ENCODE measurements at places on chromosomes 16 and 17. TPM values are rescaled to one million over a fixed set of nuclear protein-coding genes. Genes with fewer than 3 reads are reported as not detected.

- no peak for DNase-seq
Measured at GRCh38 chr17:82160075-82160474, 52.6 kb downstream of the CCDC57 start.

DNA sequence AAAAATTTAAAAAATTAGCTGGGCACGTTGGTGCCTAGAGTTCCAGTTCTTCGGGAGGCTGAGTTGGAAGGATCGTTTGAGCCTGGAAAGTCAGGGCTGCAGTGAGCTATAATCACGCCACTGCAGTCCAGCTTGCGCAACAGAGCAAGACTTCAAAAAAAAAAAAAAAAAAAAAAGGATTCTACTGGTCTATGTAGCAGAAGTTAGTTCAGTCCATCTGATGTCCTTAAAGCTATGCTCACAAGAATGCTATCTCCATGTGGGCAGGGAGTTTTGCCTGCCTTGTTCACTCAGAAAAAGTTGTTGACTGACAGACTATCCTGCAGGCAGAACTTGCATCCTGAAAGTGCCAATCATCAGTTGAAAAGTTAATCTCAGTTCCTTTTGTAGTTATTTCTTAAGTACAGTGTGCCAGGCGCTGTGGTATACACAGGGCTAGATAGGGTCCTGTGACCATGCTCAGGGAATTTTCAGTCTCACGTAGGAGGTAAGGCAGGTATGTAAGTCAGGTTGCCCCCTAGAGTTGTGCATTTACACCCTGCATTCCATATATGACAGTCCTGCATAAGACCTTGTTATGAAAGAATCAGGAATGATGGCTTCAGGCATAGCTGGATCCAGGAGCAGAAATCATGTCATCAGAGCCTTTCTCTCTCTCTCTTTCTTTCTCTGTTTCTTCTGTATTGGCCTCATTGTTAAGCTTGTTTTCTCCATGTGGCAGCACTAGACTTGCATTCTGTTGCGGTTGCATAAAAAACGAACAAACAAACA is 7.6 kb downstream of the SYT17 start:
- DNase-seq = no peak

GRCh38 chr17:73584987-73585386 is 59.3 kb downstream of the SDK2 start:
- DNase-seq = no peak

DNA sequence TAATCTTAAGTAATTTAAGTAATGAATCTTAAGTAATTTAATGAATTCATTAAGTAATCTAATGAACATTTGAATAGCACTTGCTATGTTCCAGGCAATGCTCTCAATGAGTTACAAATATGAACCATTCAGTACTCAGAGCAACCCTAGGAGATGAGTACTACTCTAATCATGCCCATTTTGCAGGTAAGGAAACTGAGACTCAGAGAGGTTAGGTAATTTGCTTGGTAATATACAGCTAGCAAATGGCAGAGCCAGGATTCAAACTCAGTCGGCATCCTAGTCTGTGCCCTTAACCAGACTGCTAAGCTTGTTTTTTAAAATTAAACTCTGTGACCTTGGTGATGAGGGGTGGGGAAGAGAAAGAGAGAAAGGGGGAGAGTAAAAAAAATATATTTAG is 25.6 kb downstream of the ACSM1 start:
- DNase-seq = no peak

GRCh38 chr16:71780521-71781089 is 28.0 kb downstream of the AP1G1 start:
- no peak for DNase-seq

- no peak for DNase-seq
Measured at GRCh38 chr17:77555121-77555591, 403.3 kb upstream of the TNRC6C start.

DNA sequence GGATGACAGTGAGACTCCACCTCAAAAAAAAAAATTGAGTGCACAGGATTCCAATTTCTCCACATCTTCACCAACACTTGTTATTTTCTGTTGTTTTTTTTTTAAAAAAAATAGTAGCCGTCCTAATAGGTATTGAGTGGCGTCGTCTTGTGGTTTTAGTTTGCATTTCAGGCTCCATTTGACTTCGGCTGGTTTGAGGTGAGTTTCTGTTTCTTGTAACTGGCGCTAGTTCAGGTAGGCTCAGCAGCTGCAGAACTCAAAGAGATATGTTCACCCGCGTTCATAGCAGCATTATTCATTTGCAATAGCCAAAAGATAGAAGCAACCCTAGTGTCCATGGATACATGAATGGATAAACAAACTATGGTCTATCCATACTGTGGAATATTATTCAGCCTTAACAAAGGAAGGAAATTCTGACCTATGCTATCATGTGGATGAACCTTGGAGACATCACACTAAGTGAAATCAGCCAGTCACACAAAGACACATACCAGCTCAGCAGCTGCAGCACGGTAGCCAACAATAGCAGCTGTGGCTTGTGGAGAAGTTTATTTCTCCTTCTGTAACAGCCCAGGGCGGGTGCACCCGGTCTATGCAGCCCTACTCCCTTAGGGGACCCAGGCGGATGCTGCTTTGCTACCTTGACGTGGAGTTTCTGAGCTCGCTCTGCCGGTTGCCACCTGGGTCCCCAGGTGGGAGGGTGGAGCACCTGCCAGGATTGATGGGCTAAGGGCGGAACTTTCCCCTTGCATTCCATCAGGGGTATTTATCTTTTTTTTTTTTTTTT is 44.9 kb downstream of the TMEM235 start:
- DNase-seq = no peak

DNA sequence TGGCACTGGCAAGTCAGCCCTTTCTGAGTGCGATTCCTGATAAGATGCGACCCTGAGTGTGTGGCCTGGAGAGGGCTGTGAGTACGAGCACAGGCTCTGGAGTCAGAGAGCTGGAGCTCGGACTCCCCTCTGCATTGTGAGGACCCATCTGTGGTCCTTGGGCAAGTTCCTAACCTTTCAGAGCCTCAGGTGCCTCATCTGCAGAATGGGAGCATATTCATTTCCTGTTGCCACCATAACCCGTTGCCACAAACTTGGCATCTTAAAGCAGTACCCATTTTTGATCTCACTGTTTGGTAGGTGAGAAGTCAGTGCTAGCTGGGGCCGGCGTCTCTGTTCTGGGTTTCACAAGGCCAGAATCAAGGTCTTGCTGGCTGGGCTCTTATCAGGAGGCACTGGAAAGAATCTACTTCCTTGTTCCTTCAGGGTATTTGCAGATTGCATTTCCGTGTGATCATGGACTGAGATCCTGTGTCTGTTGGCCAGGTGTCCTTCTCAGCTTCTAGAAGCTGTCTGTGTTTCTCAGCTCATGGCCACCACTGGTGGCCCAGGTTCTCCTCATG is 20.2 kb downstream of the KNOP1 start:
- peak; percentile 62 for DNase-seq

DNA sequence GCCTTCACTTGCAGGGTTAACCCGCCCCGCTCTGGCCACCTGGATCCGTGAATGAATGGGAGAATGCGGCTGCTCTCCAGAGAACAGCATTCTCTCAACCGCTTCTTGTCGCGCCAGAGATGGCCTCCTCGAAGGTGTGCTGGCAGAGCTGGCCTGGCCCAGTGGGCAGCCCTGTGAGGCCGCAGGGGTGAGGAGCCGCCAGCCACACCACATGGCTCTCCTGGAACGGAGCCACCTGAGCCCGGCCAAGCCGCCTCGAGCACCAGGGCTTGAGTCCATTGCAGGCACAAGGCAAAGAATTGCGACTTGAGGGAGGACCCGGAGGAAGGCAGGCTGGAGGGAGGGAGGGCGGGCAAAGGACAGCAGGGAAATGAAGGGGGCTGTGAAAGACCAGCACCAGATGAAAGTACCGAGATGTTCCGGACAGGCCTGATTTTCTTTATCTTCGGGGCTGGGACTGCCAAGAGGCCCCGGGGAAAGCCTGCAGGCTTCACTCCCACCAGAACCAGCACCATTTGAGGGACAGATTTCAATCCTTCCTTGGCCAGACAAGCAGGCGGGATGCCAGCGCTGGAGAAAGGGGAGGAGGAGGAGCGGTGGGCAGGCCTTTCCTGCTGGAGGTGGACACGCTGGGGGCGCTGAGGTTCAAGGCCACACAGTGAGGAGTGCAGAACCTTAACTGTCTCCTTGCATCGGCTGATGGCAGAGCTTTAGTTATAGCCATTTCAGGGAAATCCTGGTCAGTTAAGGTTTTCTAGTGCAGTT is 69.4 kb downstream of the MRC2 start:
- no peak for DNase-seq

Gene EFCAB3
- total RNA-seq = not detected

Gene DOC2A
- total RNA-seq = 20.9 TPM

Gene KCNJ16
- 135 TPM for total RNA-seq

Gene ACSM3
- 5.8 TPM for total RNA-seq

Gene SLFN12L
- total RNA-seq = 1.7 TPM

Gene HGS
- 52.0 TPM for total RNA-seq
